BJ (cell line): ENCODE measurements at places on chromosomes 1 and 21. TPM values are rescaled to one million over a fixed set of nuclear protein-coding genes. Genes with fewer than 3 reads are reported as not detected.

DNA sequence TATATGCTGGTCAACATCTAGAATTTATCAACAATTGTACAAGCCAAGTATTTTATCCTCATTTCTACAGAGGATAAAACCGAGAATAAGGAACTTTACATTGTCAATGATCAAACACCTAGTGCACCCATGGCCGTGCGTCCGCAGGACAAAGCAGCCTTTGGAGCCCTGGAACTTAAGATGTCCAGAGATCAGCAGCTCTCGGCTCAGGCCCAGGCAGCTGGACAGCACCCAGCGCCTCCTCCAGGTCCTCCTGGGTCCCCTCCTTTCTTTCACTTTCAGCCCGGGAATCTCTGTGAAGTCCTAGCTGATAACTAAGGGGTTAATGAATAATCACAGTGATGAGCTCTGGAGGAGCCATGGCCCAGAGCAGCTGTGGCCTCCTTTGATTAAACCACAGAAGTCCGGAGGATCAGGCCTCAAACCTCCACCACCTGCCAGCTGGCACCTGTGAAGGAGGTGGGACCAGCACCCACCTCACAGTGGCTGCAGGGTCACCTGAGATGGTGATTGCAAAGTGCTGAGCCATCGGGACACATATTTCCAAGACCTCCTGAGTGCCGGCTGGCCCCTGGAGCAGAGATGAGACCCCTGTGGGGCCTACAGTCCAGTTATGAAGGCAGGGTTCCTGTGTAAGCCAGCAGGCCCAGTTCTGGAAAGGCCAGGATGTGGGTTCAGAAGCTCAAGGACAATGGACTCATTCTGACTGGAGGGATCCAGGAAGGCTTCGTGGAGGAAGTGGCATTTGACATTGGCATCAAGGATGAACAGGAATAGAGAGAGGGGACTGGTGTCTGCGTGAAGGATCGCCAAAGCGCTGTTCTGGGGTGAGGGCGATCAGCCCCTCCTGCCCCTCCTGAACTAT, 11.6 kb upstream of the SAMD11 start:
- no peak for DNase-seq

PROK1 gene
- not detected in 2 replicates for polyA plus RNA-seq

GRCh38 chr1:185343306-185343705, 26.3 kb upstream of the IVNS1ABP start:
- DNase-seq = no peak

GRCh38 chr1:36027766-36028165, 56.1 kb upstream of the TEKT2 start:
- no peak for DNase-seq

KCNK1 gene
- polyA plus RNA-seq = 2.7 and 3.0 TPM in 2 replicates

GRCh38 chr1:154954541-154954940, 1.4 kb downstream of the PBXIP1 start:
- DNase-seq = no peak

GRCh38 chr1:215489771-215490565, 77.1 kb upstream of the KCTD3 start:
- DNase-seq = no peak

LCE3E gene
- not detected in 2 replicates for polyA plus RNA-seq
